K562 (cell line): ENCODE measurements at places on chromosomes 3 and 15.

DNA sequence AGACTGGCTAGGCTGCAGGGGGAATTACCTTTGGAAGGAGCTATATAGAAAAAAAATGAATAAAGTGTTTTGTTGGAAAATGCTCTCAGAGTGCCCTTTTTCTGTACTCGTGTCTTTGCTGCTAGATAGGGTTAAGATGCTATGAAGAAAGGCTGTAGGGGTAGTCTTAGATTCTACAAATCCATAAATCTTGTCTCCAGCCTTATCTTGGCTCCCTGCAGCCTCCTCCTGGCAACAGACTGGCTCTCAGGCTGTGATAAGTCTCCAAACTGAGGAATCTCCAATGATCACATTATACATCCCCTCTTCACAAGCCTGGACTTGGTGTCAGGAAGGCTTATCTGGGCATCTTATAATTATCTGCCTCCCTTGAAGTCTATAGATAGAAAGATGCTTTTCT, 9.3 kb downstream of the LPCAT4 start:
- DNase-seq = no peak

DNA sequence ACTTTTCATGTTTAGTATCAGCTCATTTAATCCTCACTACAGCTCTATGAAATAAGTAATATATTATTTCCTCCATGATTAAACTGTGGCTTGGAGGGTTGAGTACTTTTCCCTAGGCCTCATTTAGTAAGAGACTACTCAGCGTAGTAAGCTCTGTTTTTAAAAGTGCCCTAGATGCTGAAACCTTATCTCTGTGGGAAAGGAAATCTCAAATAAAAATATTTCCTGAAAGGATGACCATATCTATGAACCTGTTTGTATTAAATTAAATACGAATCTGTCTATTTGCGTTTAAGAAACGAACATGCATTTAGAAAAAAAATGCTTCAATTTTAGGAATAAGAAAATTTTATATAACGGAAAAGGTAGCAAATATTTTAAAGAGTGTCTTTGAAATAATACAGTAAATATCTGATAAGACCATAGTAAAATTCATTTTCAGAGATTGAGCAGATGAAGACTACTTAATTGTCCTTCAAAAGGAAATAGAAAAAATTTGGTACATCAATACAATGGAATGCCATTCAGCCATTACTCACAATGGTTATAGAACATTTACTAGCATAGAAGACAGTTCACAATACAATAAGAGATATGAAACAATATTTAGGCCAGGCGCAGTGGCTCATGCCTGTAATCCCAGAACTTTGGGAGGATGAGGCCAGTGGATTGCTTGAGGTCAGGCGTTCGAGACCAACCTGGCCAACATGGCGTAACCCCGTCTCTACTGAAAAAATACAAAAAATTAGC, 56.2 kb downstream of the ATG7 start:
- no peak for DNase-seq

GRCh38 chr3:52402706-52403270, 42.1 kb downstream of the SEMA3G start:
- DNase-seq = no peak

GRCh38 chr3:2870724-2871333, 239.3 kb downstream of the IL5RA start:
- no peak for DNase-seq

- no peak for DNase-seq
These were observed 22.5 kb upstream of the HCN4 start for GRCh38 chr15:73391128-73391872.

- no peak for DNase-seq
These were observed 226.5 kb upstream of the NANOGP8 start for GRCh38 chr15:35311615-35312014.

DNA sequence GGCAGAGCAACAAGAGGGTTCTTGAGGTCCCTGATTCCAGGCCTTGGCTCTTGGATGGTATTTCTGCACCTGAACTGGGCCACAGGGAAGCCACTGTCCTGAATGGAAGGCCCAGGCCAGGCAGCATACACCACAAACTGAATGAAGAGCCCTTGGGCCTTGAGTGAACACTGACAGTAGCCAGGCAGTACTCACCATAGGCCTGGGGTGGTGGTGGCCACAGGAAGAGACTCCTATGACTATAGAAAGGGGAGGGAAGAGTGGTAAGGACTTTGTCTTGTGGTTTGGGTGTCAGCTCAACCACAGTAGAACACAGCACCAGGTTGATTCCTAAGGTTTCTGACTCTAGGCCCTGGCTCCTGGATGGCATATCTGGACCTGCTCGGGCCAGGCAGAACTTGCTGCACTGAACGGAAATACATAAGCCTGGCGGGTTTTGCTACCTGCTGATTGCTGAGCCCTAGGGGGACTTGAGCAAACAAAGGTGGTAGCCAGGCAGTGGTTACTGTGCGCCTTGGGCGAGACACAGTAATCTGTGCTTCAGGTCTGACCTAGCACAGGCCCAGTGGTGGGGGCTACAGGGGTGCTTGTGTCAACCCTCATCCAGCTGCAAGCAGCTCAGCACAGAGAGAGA, 241.4 kb downstream of the ISL2 start:
- no peak for DNase-seq
